ENCODE measurements at places on chromosomes 5 and 9.

DNA sequence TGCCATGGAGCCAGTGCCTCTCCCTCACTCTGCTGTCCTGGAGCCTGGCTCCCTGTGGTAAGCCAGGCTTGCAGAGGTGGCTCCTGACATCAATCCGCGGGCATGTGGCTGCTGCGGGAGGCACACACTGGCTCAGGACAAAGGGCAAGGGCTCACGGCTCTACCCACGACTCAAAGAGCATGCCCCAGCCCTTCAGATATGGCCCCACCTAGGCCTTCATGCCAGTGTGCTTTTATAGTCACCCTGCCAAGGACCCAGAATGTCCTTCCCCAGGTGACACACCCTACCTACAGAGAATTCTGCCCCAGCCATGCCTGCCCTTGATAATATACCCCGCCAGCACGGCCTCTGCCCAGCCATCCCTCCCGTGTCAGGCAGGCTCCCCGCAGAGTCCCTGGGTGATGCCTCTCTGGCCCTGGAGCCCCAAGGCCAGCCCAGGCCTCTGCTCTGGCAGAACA lies 1.6 kb downstream of the MGAT4B start:
- no peak for DNase-seq

- no peak for DNase-seq
Observed at GRCh38 chr5:96839071-96839592, 31.4 kb upstream of the ERAP1 start.

DNA sequence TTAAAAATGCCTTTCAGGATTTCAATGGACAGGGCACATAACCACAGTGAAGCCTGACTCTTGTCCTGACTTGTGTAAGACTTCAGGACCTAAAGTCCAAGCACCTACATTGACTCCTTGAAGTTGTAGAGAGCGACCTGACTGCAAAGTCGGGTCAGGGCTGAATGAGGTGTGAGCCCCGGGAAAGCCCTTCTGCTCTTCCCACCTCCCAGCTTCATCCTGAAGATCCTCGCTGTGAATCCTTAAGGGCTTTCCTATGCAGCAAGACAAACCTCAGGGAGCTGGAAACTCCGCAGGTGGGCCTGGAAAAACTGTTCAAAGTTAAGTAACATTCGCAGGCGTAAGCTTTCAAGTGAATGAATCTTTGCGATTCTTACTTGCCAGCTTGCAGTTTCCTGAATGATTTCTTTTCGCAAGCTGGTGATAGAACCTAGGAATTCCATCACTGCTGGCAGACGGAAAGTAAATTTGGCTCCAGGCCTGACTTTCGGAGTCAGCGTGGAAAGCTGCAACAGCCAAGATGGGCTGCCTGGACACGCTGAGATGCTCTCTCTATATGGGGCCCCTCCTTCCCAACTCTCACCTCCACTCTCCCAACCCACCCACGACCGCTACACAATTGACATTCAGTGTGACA lies 10.9 kb downstream of the SEMA5A start:
- no peak for DNase-seq

DNA sequence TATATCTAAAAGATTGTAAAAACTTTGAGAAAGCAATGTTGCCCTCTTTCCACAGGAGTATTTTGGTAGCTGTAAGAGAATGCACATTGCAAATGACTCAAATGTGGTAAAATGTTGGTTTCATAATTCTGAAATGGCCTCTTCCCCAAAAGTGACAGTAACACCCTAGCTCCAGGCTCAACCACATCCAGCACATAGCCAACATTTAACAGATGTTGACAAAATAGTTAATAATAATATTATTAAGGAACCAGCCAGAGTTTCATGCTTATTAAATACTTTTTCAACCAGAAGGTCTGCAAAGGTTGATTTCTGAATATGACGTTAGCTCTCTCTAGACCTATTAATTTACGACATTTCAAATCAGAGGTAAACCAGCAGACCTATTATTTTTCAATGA lies 1.3 kb downstream of the ANXA1 start:
- no peak for DNase-seq

- DNase-seq = no peak
Observed at GRCh38 chr9:87336914-87337333, 160.7 kb upstream of the DAPK1 start.

DNA sequence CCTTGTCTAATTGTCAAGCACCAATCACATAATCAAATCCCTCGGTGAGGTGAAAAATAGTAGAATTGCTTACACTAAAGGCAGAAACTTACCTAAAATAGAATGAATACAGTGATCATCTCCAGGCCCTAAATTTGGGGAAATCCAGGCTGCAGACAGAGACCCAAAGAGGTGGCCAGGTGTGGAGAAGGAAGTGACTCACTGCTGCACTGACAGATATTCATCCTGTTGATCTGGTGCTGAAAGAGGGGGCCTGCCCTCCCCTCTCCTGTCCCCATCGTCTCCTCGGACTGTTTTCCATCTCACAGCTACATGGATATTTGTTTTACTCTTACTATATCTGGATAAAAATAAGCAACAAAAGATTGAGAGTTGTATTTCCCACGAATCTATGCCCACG lies 15.9 kb downstream of the OR2Y1 start:
- DNase-seq = no peak

DNA sequence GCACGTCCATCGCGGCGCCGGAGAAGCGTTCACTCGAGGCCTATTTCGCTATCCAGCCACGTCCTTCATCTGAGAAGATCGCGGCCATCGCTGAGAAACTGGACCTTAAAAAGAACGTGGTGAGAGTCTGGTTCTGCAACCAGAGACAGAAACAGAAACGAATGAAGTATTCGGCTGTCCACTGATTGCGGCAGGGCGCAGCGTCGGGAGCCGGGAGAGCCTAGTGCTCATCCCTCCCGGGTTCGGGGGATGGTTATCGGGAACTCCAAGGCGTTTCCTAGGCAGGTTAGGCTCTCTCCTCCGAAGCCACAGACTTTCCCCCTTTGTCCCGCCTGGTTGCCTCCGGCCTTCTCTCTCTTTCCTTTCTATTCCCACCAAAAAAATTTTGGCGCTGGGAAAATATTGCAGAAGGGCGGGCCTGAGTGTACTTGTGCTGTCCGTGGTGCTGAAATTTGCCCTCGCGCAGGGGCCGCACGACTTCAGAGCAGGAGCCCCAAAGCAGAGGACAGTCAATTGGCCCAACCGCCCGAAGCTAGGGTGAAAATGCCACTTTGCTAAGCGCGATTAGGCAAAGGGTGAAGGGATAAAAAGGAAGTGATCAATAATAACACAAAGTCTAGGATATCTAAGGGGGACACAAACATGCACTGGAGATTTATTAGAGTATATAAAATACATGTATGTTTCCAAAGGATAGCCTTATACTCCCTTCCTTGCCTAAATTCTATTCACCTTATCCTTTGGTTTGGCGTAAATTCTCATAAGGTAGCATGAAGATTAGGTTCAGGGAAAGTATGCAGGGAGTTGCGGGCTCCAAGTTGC lies 1.8 kb downstream of the POU4F3 start:
- DNase-seq = no peak

GRCh38 chr5:77224672-77225355 lies 14.3 kb downstream of the PDE8B start:
- DNase-seq = no peak

DNA sequence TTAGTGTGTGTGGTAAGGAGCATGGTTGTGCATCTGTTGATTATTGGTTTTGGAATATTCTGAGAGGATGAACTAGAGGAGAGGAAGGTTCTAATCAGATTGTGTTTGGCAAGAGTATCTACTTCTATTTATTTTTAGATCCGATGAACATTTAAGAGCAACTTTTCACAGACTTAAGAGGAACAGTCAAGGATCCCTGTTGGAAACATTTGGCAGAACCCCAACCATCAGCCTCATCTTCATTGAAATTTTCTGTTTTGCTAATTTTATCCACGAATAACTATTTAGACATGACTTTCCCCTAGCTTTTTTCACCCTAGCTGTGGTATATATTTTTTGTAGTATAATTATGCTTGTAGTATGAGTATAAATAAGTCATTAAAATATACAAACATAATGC lies 868.5 kb downstream of the MAT2B start:
- no peak for DNase-seq

GRCh38 chr5:154989626-154990025 lies 23.9 kb upstream of the KIF4B start:
- no peak for DNase-seq

GRCh38 chr9:94900222-94901018 lies 173.9 kb downstream of the AOPEP start:
- no peak for DNase-seq

DNA sequence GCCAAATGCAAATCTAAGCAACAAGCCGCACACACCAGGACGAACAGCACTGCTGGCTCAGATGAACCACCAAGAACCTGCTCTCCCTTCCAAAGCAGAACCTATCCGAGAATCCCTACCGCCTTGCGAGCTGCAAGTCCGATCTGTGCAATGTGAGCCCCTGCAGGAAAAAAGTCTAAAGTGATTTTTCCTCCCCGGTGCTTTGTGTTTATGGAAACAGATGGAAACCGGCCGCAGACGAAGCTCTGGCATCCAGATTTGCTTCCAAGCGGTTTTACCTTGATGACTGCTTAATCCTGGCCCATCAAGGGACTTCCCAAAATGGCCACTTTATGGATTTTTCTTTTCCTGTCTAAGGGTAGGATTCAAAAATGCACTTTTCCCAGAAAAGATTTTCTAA lies 112.5 kb downstream of the VAV2 start:
- no peak for DNase-seq

DNA sequence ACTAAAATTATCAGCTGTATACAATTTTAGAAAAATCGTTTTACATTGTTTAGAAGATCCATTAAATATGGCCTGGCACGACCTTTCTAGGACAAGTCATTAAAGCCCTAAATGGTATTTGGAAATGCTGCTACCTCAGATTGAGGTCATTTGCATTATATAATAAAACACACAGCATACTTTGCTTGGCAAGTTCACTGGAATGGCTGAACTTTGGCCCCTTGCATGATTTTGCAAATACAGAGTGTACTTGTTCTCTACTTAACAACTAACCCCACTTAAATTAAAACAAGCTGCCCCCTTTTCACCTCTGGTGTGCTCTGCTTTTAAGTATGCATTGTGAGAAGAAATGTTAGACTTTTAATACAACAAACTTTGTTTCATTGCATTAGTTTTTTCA lies 860.1 kb downstream of the PTPRD start:
- DNase-seq = no peak

DNA sequence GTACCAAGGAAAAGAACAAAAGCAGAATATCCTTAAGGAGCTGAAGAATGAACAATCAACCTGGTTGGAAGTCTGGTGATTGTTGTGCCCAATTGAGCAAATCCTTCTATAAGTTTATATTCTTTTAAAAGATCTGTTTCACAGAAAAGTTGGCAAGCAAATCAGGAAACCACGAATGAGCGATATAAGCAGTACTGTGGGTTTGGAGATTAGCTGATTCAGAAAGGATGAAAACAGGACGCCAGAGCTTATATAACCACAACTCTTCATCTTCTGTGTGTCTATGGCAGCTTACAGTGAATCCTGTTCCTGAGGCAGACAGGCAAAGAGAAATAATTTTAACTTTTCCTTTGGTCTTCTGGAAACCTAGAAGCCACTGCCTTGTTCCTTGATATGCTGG lies 61.7 kb downstream of the SLC38A9 start:
- DNase-seq = no peak

GRCh38 chr5:3157214-3157613 lies 405.7 kb upstream of the IRX2 start:
- DNase-seq = no peak

GRCh38 chr5:132753135-132753987 lies 6.1 kb downstream of the CCNI2 start:
- no peak for DNase-seq

DNA sequence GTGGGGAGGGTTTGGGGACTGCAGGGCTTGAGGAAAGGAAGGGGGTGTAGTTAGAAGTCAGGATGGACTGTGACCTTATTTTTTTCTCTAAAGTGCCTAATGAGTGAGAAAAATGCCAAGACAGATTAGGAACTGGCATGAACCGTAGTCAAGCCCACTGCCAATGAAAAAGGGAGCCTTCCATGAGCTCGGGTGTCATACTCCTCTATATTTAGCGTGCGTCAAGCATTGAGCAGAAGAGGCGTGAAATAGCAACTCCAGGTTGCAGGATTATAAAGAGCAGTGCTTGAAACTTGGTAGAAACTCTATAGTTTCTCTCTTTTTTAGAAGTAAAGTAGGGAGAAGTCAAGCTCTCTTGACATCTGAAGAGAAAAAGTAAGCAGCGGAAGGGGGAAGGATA lies 1.8 kb downstream of the SGCD start:
- no peak for DNase-seq

DNA sequence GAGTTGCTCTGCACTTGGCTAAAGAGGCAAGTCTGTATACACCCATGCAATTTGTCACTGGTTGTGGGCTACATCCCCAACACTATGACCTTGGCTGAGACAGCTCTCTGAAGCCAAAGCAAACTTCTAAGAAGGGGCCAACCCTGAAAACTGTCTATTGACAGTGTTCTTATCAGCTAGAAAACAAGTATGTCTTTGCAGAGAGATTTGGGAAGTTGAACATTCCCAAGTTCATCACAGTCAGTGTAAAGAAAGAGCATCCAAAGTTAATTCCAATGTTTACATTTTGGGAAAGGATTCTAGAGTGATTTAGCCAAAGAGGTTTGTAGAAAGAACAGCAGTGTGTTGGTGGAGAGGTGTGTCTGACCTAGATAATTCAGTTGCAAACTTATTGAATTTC lies 711.1 kb upstream of the CHD1 start:
- DNase-seq = no peak

- DNase-seq = no peak
Observed at GRCh38 chr5:32960340-32961058, 249.4 kb downstream of the NPR3 start.
